ENCODE measurements at places on chromosomes 7 and 10.
A peak's percentile ranks its signal among the peaks of the same experiment; 100 is the strongest.

GRCh38 chr7:195010-195829 lies 2.8 kb downstream of the FAM20C start:
- DNase-seq = no peak

DNA sequence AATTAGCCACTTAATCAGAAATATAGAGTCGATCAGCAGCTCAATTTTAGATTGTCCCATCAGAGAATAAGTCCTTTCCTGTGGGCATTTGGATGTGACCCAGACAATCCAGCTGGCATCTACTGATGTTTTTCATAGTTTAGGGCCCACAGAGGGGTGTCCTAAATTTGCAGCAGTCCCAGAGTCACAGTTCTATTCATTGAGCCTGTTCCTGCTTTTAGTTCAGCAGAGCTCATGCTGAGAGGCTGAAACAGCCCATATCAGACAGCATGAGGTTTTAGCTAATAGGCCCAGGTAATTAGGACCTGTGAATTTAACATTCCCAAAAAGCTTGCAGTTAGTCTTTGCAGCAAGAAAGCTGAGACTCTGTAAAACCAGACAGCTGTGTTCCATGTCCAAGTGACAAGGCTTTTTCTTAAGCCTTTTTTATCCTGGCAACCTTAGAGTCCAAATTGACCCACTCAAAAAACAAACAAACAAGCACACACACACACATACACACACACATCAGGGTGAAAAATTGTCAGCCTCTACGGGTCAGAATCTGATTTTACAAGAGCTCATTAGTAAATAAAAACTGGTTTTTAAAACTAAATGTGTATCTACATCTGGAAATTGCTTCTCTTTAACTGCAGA lies 33.7 kb downstream of the ANKIB1 start:
- no peak for DNase-seq

DNA sequence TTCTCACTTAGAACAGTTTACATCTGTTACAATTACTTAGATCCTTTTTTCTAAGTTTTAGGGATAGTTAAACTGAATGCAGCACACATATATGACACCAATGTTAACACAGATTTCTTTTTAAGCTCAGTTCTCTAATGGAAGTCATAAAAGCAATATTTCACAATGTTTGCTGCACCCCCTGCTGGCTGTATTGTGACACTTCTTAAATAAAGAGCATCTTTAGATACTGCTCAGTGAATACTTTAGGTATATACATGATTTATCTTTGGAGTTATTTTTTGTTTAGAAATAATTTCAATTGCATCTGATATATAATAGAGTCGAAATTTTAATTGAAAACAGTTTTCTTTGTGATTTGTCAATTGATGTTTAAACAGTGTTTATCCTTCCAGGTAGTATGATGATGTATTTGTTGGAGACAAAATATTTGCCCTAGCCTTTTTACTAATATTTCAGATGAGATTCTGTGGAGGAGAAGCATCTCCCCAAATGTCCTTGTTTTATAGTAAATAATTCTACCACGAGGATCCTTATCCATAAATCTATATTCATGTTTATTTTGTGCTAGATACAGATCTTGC lies 174.4 kb downstream of the ST7 start:
- peak; percentile 80 for DNase-seq

DNA sequence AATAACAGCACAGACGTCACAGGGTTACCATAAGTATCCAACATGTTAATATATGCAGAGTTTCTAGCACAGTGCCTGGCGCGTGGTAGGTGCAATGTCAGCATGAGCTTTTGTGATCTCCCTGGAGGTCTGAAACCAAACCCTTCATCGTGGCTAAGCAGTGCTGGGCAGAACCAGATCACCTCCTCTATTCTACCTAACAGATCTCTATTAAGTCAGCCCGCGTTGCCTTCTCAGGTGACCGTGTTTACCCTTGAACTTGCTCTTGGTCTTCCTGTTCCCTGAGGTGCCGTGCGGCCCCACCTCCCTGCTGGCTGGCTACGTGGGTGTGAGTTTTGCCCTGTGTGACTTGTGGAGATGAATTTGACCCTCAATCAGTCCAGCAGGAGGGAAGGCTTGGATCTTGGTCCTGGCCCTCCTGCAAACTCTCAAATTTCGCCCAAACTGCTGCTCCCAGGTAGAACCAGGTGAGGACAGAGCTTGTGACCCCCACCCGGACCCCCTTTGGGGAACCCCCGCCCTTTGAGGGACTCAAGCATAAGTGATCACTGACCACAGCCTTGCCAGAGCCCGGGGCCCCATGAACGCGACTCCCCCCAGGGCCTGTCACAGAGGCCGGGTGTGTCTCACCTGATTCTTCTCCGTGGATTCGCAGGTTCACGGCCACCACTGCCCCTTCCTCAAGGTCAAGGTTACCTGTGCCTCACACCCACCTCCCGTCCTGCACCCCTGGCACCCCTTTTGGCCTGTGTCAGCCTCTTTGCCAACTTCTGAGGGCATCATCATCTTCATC lies 54.2 kb downstream of the ELFN1 start:
- DNase-seq = no peak

GRCh38 chr7:52249741-52250140 lies 785.7 kb upstream of the POM121L12 start:
- no peak for DNase-seq

GRCh38 chr10:47253030-47253637 lies 46.9 kb upstream of the GDF10 start:
- DNase-seq = no peak

DNA sequence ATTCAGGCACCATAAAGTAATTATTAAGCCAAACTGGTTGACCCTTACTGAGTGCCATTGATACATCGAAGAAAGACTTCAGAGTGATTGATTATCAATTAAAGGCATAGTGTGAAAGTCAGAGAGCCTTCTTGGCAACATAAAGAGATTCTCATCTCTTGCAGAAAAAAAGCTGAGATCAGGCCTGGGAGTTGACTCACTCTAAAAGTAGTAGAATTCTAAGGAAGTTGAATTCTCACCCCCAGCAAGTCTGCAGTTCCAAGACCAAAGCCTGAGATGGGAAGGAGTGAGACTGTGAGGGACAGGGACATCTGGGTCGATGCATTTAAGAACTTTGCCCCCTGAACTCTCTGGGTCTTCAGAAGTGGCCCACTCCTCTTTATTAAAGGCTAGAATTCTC lies 21.6 kb upstream of the ERCC6 start:
- no peak for DNase-seq

- no peak for DNase-seq
These were observed 195.0 kb upstream of the PLXNA4 start for GRCh38 chr7:132771301-132771730.

DNA sequence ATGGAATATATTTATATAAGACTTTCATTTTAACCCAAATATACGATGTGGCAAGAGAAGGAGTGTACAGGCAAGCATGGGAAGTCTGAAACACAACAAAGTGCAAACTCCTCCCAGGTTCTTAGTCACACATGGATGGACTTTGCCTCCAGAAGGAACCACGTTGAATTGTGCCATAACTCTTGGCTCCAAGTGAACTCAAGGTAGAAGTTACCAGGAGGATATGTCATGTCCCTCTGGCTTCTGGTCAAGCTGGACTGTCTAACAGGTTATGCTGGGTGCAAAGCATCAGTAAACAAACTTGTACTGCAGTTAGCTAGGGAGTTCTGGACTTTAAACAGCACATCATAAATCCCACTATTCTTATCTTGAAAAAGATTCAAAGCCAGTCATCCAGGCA lies 328.3 kb upstream of the TEX47 start:
- DNase-seq = no peak

Data from hematopoietic multipotent progenitor cell treated with erythropoietin and hydrocortisone succinate and interleukin-3 and kit ligand, for 17 days (in vitro differentiated cells).